B cell (primary cell): ENCODE measurements at places on chromosomes 11 and 22. TPM values are rescaled to one million over a fixed set of nuclear protein-coding genes. Genes with fewer than 3 reads are reported as not detected.

GRCh38 chr22:38300197-38300945 lies 16.9 kb downstream of the CSNK1E start:
- DNase-seq, result no peak

DNA sequence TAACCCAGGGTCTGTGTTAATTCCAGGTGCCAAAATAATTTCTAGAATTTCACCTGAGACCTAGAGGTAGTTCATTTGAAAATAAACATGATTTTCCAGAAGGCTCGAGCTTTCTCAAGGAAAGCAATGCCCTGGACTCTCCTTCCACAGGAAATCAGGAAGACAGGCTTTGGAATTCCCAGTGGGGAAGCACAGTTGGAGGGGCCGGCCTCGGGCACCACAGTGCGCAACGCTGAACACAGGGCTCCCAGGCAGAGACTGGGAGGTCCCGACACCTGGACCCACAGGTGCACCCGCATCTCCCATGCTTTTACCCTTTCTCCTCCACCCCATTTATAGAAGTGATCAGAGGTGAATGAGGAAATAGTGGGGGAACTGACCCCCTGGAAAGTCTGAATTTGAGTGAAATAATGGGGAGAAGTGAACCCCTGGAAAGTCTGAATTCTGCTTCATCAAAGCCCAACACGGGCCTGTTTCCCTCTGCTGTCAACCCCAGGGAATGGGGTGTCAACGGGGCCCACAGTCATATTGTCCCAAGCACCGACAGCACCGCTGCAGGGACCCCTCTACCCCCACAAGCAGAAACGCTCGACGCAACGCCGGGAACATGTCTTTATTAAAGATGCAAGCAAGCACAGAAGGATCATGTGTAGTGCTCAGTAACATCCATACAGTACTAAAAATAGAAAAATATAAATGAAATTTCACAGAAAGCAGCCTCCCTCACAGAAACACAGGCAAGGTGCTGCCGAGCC lies 12.0 kb upstream of the EFCAB6 start:
- DNase-seq, result no peak

GRCh38 chr22:27836181-27836580 lies 34.6 kb upstream of the MN1 start:
- no peak for DNase-seq

GRCh38 chr11:60127311-60127811 lies 38.9 kb downstream of the MS4A2 start:
- no peak for DNase-seq

DNA sequence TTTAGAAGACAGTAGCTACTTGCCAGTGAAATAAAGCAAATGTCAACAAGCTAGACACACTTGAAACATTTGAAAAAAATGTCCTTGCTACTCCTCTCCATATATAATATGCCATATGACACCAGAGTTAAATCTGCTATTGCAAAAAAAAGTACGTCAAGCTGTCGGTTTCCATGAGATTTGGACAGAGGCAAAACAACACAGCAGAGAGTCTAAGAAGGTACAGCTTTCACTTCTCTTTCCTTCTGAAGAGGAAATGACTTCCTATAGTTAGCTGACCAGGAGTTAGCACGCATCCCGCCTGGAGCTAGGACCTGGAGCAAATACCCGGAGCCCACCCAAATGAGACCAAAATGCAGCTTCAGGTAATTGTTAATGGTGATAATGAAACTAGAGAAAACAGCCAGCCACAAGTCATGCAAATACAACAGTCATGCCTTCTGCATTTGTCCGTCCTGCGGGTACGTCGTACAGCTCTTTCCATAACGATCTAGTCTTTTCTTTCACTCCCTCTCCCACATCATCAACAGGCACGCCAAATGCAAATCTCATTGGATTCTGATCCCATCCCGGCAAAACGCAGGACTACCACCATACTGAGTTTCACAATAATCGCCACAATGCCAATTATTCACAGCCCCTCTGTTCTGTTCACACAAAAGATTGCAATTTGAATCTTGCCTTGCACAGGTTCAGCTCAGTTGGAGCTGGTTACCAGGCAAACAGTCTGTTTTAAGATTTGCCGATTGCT lies 395.0 kb upstream of the CCDC90B start:
- peak; percentile 13 for DNase-seq

GRCh38 chr11:116376054-116376453 lies 396.7 kb downstream of the BUD13 start:
- DNase-seq, result no peak

GRCh38 chr11:96143041-96143521 lies 199.9 kb downstream of the MAML2 start:
- DNase-seq, result no peak

GRCh38 chr11:35214226-35214770 lies 75.3 kb downstream of the CD44 start:
- DNase-seq, result no peak

- no peak for DNase-seq
These were observed 5.8 kb upstream of the OR52E5 start for GRCh38 chr11:5887172-5887571.

DNA sequence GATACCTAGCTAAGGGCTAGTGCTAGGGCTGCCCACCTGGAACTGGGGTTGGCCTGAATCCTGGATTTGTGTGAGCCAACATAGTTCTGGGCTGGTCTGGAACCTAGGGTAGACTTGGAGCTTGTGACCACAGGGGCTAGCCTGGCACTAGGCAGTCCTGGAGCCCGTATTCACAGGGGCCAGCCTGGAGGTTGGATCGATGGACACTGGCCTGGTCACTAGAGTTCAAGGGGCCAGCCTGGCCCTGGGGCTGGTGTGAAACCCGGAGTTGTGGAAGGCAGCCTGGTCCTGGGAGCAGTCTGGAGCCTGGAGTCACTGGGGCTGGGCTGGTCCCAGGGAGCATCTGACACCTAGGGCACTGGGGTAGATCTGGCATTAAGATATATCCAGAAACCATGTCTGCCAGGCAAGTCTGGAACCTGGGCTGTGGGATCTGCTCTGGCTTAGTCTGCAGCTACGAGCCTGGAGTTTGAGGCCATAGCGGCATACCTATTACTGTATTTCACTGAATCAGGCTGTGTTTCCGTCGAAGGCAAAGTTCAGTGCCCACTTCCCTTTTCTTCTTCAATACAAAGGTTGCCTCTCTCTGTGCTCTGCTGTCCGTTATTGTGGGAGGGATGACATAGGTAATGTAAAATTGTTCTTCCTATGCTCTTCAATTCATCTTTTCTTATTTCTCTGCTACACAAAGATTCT lies 9.1 kb upstream of the GLYATL1B start:
- peak; percentile 76 for DNase-seq

DNA sequence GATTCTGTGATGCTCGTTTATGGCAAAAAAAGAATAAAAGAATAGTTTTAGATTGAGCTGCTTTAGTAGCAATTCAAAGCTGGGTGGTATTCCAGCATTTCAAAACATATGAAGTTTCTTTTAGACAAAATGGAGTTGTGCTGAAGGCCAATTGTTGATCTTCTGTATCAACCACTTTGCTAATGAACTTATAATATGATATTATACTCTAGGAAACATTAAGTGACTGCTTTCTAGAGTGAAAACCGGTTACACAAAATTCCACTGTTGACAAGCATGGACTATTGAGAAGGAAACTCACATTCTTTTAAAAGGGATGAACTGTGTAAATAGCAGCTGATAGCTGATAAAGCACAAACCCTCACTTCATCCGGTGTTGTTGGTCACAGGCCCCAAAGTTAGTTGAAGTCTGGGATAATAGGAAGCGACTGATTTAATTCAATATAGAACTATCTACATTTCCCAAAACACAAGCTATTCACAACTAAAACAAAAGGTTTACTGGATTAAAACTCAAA lies 255.1 kb downstream of the CADM1 start:
- no peak for DNase-seq

- no peak for DNase-seq
These were observed 44.2 kb downstream of the PPFIA1 start for GRCh38 chr11:70314730-70315129.

Gene PLCB3
- 7.6 and 8.1 TPM in 2 replicates for total RNA-seq

Gene CCDC88B
- 172 and 180 TPM in 2 replicates for total RNA-seq

Gene KCNJ11
- 2.0 and 2.1 TPM in 2 replicates for total RNA-seq
